ENCODE measurements at places on chromosomes 7 and 10. TPM values are rescaled to one million over a fixed set of nuclear protein-coding genes. Genes with fewer than 3 reads are reported as not detected.

DNA sequence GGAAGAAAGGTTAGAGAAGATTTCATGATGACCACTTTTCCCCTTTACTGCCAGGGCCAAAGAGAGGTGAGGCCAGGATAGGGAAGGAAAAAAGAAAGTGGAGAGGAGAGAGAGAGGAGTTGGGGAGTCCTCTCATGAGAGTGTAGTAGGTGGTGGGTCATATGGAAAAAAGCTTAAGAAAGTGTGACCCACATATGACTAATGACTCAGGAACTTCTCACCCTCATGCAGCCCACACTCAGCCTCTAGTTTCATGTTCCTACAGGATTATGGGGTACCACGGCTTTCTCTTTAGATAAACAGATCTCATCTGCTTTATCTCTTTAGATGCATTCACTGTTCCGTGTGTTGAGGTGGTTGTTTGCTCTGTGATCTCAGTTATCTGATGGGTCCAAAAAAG, 462.5 kb upstream of the IGFBP3 start:
- no peak overlapping the region for H3K27ac ChIP-seq
- H3K36me3 ChIP-seq = no peaks in the 10 kb centered on the region
- H3K4me1 ChIP-seq = peaks cover 15% of the 10 kb centered on the region
- no peaks in the 10 kb centered on the region for H3K27me3 ChIP-seq
- H3K4me3 ChIP-seq = no peak overlapping the region

DNA sequence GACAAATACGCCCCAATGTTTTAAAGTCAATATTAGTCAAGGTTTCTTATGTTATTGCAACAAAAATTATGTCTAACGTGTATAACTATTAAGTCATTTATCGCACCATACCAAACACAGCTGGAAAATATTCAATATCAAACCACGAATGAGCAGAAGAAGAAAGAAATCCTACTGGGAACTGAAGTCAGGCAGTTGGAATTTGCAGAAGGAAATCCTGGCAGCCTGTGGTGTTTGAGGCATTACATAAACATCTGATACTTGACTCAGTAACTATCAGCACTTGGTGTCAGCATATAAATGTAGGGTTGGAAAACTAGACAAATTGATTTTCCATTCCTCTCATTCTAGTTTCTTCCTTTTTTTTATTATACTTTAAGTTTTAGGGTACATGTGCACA, 83.4 kb upstream of the NUPR2 start:
- H3K27me3 ChIP-seq = no peaks in the 10 kb centered on the region
- H3K4me3 ChIP-seq = no peak overlapping the region
- no peak for DNase-seq
- H3K4me1 ChIP-seq = no peaks in the 10 kb centered on the region
- H3K36me3 ChIP-seq = no peaks in the 10 kb centered on the region

GRCh38 chr10:6507311-6507710, 72.8 kb downstream of the PRKCQ start:
- no peak overlapping the region for H3K4me3 ChIP-seq
- H3K36me3 ChIP-seq = no peaks in the 10 kb centered on the region
- no peak overlapping the region for H3K27ac ChIP-seq
- no peaks in the 10 kb centered on the region for H3K4me1 ChIP-seq
- DNase-seq = no peak
- no peaks in the 10 kb centered on the region for H3K27me3 ChIP-seq

- H3K27ac ChIP-seq = no peak overlapping the region
- H3K4me1 ChIP-seq = no peaks in the 10 kb centered on the region
- no peak overlapping the region for H3K4me3 ChIP-seq
- no peaks in the 10 kb centered on the region for H3K36me3 ChIP-seq
These were observed 191.3 kb upstream of the AGK start for GRCh38 chr7:141359740-141360415.

- no peaks in the 10 kb centered on the region for H3K4me1 ChIP-seq
- no peaks in the 10 kb centered on the region for H3K27me3 ChIP-seq
- no peaks in the 10 kb centered on the region for H3K36me3 ChIP-seq
- H3K4me3 ChIP-seq = no peak overlapping the region
These were observed 195.8 kb upstream of the NPVF start for GRCh38 chr7:25424113-25424512.

DNA sequence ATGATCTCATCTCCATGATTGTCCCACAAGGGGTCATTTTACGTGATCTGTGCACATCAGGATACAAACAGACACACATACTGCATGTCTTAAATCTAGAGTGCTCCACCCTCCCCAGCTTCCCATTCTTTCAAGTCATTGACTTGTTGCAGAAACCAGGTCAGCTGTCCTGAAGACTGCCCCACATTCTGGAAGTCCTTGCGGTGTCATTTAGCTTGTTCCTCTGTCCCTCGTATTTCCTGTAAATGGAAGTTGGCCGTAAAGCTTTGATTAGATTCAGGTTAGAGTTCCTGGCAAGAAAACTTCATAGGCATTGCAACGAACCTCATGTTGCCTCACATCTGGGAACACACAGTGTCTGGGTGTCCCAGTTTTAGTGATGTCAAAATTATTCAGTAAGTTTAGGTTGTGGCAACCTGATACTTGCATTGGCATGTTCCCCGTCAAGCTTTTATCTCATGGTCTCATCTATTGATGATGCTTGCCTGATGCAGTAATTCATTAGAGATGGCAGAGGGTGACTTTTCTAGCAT, 417.4 kb upstream of the GALNT17 start:
- H3K4me3 ChIP-seq = no peak overlapping the region
- H3K27me3 ChIP-seq = no peaks in the 10 kb centered on the region
- H3K36me3 ChIP-seq = no peaks in the 10 kb centered on the region
- peaks cover 6% of the 10 kb centered on the region for H3K4me1 ChIP-seq
- DNase-seq = no peak

- H3K27ac ChIP-seq = no peak overlapping the region
- no peaks in the 10 kb centered on the region for H3K27me3 ChIP-seq
- peaks cover 2% of the 10 kb centered on the region for H3K36me3 ChIP-seq
- no peak for DNase-seq
- H3K4me3 ChIP-seq = no peak overlapping the region
These were observed 2.5 kb upstream of the BRI3 start for GRCh38 chr7:98278936-98279335.

The FAM237B gene
- not detected for total RNA-seq

The GPR37 gene
- total RNA-seq = 20.6 TPM

- no peak overlapping the region for H3K4me3 ChIP-seq
- H3K36me3 ChIP-seq = no peaks in the 10 kb centered on the region
- no peak overlapping the region for H3K27ac ChIP-seq
- H3K27me3 ChIP-seq = no peaks in the 10 kb centered on the region
- no peaks in the 10 kb centered on the region for H3K4me1 ChIP-seq
- no peak for DNase-seq
These were observed 488.5 kb downstream of the MDFIC start for GRCh38 chr7:115410434-115410820.

The IGFBP3 gene
- 8.9 TPM for total RNA-seq

- H3K27ac ChIP-seq = no peak overlapping the region
- H3K4me1 ChIP-seq = no peaks in the 10 kb centered on the region
- peaks cover 2% of the 10 kb centered on the region for H3K27me3 ChIP-seq
- no peak for DNase-seq
- H3K36me3 ChIP-seq = no peaks in the 10 kb centered on the region
These were observed 117.5 kb upstream of the CDK13 start for GRCh38 chr7:39832519-39833085.

DNA sequence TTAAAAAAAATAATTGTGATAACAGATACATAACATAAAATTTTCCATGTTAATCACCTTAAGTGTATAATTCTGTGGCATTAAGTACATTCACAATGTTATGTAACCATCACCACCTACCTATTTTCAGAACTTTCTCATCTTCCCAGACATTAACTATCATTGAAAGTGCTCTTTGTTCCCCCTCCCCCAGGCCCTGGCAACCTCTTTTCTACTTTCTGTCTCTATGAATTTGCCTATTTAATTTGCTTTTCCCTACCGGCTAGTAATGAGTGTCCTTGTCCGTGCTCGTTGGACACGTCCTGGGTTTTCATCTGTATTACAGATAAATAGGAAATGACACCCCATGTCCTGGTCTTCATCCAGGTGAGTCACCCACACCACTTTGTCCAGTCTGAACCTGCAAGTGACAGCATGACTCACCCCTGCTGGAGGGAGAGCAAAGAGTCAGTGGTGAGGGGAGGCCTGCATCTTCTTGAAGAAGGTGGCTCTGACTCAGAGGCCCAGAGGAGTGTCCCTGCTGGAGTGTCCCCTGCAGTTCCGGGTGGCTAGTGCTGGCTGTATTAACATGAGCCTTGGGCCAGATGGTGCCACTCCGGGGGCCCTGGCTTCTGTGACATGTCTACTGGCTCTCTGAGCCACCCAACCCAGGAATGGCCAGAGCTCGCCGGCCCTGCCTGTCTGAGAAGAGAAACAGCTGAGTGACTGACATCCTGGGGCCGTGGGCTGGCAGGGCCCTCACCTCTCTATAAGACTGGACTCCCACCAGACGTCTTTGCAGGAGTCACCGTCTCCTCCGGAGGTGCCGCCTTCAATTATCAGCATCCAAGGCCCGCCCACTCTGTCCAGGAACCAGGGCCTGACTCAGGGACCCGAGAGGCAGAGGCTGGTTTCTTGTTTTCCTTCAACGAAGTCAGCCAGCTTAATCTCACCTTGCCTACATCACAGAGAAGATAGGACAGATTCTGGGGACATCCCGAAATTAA, 503.2 kb upstream of the MKI67 start:
- DNase-seq = peak; percentile 69
- H3K36me3 ChIP-seq = no peaks in the 10 kb centered on the region
- no peak overlapping the region for H3K27ac ChIP-seq
- no peaks in the 10 kb centered on the region for H3K27me3 ChIP-seq
- no peaks in the 10 kb centered on the region for H3K4me1 ChIP-seq
- H3K4me3 ChIP-seq = no peak overlapping the region

The ASNS gene
- 116 TPM for total RNA-seq

DNA sequence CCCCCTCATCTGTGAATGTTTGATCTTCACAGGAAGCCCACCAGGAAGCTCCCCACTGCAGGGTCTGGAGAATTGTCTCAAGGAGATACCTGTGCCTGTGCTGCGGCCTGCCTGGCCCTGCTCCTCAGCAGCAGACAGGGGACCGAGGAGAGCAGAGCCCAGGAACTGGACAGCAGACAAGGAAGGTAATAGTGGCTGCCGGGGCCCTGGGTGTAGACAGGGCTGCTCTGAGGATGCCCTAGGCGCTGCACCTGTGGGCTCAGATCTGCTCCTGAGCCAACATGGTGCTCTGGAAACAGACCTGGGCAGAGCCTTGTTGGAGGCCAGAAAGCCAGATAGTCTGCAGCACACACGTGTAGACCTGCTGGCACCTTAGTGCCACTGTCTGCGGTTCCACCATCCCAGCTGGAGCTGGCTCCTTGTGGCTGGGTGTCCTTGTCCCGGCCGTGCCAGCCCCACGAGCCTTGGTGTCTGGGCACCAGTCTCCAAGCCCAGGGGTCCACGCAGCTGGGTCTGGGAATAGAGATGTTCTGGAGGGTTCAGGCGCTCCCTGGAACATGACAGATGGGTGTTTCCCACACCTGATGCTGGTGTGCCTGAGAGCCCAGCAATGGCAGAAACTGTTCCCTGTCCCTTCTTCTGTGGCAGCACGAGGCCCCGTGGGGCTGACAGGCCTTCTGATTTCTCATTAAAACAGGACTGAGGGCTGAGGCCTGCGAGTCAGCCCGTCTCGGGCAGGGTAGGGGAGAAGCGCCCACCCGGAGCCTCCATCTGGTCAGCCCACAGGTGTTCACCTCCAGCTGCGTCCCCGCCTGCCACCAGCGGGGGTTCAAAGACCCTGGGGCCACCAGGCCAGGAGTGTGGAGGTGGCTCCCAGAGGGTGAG, 44.7 kb downstream of the ZNF467 start:
- H3K27ac ChIP-seq = no peak overlapping the region
- no peak for DNase-seq
- H3K4me3 ChIP-seq = no peak overlapping the region
- H3K36me3 ChIP-seq = peaks cover 7% of the 10 kb centered on the region

DNA sequence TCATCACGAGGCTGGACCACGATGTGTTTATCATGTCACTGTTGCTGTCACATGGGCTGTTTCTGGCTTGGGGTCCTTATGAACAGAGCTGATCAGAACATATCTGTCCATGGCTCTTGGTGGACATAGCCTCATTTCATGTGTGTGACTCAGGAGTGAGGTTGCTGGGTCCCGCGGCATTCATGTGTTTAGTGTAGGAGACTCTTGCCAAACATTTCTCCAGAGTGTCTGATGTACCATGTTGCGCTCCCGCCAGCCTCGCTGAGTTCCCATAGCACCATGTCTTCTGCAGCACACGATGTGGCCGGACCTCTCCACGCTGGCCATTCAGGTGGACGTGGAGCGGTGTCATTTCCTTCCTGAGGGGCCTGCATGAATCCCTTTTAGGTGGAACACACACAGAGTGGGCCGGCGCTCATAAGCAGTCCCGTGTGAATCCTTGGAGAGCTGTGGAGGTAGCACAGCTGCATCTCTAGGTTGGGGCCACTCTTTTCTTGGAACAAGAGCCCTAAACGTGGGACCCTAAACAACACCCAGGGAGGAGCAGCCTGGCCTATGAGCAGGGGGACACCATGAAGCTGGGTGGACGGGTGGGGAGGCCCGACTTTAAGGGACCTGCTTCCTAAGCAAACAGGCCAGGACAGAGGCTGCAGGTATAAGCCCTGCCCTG, 134.6 kb downstream of the LHPP start:
- no peaks in the 10 kb centered on the region for H3K4me1 ChIP-seq
- no peaks in the 10 kb centered on the region for H3K36me3 ChIP-seq
- H3K27me3 ChIP-seq = no peaks in the 10 kb centered on the region
- no peak overlapping the region for H3K4me3 ChIP-seq

- no peak overlapping the region for H3K27ac ChIP-seq
- DNase-seq = peak; percentile 66
- H3K36me3 ChIP-seq = no peaks in the 10 kb centered on the region
- H3K4me3 ChIP-seq = no peak overlapping the region
These were observed 21.2 kb downstream of the ITGB8 start for GRCh38 chr7:20351901-20352300.

DNA sequence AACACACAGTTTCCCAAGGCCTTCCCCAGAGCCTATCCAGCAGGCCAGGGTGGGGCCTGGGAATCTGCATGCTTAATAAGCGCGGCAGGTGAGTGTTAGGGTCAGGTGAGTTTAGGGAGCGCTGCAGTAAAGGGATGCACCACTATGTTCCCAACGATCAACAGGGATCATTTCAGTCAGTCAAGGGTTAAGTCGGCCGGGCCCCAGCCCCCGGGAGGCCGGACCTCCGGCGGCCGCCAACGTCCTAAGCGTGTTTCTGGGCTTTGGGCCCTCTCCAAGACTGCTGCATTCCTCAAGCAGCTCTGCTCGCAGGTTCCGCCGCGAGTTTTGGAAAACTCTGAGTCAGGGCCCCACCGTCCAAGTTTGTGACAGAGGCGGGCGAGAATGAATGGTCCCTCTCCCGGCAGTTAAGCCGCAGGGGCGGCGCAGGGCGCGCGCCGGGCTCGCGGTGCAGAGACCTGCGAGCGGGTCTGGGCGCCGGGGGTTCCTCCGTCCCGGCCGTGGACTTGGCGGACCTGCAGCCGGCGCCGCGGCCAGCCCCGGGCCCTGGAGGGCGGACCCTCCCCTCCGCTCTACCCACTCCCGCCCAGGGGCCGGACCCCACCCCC, 81.6 kb downstream of the ARHGAP22 start:
- peak overlapping the region; percentile 29 for H3K4me3 ChIP-seq

- no peaks in the 10 kb centered on the region for H3K4me1 ChIP-seq
- no peak overlapping the region for H3K27ac ChIP-seq
- no peak overlapping the region for H3K4me3 ChIP-seq
- H3K36me3 ChIP-seq = no peaks in the 10 kb centered on the region
- no peaks in the 10 kb centered on the region for H3K27me3 ChIP-seq
These were observed 17.6 kb upstream of the PRXL2A start for GRCh38 chr10:80390740-80391139.

- no peak overlapping the region for H3K4me3 ChIP-seq
- H3K27me3 ChIP-seq = no peaks in the 10 kb centered on the region
- no peaks in the 10 kb centered on the region for H3K36me3 ChIP-seq
- no peak overlapping the region for H3K27ac ChIP-seq
- DNase-seq = no peak
These were observed 28.0 kb downstream of the MINPP1 start for GRCh38 chr10:87532696-87533095.

GRCh38 chr7:34727464-34727995, 69.5 kb downstream of the NPSR1 start:
- DNase-seq = no peak
- H3K27me3 ChIP-seq = no peaks in the 10 kb centered on the region
- no peaks in the 10 kb centered on the region for H3K4me1 ChIP-seq
- H3K4me3 ChIP-seq = no peak overlapping the region
